ENCODE measurements at places on chromosomes 13 and 19. TPM values are rescaled to one million over a fixed set of nuclear protein-coding genes. Genes with fewer than 3 reads are reported as not detected.

Gene CHST8
- not detected for total RNA-seq

Gene TGFBR3L
- 0.57 TPM for total RNA-seq

Gene KMT5C
- total RNA-seq: 19.2 TPM

Gene SOX1
- not detected for total RNA-seq

Gene KLC3
- total RNA-seq: not detected

Gene WTIP
- total RNA-seq: 0.88 TPM

Gene ADPRHL1
- total RNA-seq: 1.2 TPM

Gene LHFPL6
- not detected for total RNA-seq

Gene LSM7
- 102 TPM for total RNA-seq

GRCh38 chr19:28968721-28969120, 244.2 kb downstream of the UQCRFS1 start:
- no peak for DNase-seq

DNA sequence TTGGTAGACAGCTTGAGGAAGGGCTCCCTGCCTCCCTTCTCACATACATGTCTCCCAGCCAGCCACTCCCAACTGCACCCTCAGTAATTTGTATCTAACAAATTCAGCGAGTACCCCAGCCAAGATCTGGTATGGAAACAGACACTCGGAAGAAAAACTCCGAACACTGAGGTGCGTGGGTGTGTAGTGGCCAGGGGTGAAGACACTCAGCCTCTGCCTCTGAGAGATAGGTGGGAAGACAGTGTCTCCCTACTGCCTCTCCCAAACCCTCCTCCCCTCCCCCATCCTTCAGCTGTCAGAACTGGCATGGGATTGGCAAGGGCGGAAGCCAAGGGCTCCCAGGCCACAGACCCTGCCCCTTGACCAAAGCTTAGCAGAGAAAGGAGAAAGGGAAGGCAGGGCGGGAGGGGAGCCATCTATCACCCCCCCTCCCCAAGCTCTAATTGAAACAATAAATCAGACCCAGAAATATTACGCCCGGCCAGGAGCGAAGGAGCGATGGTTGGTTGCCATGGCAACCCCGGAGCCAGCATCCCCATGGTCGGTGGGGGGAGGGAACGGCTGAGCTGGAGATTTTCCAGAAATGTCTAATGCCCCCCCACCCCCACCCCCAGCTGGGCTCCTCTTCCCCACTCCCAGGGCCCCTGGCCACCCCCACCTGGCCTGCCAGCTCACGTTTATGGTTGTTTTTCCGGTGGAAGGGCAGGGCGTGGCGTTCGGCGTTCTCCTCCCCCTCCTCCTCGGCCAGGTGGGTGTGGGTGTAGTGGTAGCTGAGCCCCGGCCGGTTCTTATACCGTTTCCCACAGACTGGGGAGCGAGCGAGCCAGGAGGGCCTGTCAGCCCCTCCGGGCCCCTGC, 7.0 kb downstream of the DPF1 start:
- DNase-seq: no peak

GRCh38 chr13:29185926-29186325, 365.8 kb downstream of the MTUS2 start:
- no peak for DNase-seq

DNA sequence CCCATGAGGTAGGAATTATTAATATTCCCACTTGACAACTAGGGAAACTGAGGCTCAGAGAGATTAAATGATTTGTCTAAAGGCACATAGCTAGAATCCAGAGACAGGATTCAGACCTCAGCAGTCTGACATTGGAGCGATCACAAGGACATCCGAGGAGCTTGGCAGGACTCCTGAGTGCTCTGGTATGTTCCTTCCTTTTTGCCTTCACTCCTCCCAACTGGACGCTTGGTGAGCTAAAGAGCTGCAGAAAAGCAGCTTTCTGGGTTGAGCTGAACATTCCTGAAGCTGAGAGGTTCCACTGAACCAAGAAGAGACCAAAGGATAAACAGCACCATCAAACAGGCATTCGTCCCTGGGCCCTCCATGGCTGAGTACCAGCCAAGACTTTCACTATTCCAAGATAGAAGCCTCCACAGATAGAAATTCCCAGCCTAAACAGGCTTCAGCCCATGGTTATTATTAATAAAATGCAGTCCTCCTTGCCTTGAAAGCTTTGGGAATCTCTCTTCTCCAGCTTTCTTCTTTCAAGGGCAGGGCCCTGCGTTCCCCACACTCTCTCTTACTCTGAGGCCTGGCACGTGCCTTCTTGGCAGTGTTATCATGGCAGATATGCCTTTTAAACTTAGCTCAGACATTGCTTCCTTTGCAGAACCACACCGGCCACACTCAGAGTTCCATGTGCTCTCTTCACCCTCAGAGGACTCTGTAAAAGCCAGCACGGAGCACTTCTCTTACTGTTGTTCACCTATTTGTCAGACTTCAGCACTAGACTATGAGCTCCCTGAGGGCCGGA, 97.1 kb downstream of the CYSLTR2 start:
- no peak for DNase-seq

DNA sequence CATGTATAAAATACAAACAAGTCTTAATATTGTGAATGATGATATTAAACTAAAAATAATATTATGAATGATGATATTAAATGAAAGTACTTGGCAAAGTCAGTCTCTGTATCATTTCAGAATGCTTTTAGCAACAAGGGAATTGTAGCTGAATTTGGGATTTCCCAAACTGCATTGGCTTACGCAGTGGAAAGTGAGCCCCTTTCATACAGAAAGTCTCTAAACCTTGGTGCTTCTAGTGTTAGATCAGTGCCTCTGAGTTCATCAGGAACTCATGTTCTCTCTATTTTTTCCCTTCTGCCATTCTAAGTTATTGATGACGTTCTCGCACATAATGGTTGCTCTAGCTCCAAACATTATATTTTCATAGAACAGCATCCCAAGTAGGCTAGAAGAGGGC, 300.0 kb downstream of the ITGBL1 start:
- no peak for DNase-seq

DNA sequence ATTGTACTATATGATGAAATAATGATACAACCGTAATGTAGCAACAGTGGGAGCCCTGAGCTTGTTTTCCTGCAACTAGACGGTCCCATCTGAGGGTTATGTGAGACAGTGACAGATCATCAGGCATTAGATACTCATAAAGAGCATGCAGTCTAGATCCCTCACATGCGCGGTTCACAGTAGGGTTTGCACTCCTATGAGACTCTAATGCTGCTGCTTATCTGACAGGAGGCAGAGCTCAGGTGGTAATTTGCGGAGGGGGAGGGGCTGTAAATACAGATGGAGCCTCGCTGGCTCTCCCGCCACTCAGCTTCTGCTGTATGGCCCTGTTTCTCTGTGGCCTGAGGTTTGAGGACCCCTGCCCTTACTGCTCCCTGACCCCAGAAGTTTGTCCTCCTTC, 13.7 kb downstream of the EPHX3 start:
- DNase-seq: no peak

DNA sequence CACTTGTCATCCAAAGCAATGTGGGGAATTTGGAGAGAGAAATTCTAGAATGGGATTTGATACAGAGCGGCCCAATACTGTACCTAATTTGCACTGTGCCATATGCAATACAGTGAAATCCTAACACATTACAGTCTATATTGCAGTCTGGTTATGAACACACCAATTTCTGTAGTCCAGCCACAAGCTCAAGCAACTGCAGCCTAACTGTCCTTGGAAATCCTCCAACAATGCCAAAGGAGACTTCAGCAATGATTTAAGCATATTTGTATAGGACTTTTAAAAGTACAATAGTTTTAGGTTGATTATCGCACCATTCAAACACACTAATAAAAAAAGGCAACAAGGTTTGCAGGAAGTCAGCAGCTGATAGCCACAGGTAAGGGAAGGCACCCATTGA, 17.3 kb downstream of the DIAPH3 start:
- no peak for DNase-seq

DNA sequence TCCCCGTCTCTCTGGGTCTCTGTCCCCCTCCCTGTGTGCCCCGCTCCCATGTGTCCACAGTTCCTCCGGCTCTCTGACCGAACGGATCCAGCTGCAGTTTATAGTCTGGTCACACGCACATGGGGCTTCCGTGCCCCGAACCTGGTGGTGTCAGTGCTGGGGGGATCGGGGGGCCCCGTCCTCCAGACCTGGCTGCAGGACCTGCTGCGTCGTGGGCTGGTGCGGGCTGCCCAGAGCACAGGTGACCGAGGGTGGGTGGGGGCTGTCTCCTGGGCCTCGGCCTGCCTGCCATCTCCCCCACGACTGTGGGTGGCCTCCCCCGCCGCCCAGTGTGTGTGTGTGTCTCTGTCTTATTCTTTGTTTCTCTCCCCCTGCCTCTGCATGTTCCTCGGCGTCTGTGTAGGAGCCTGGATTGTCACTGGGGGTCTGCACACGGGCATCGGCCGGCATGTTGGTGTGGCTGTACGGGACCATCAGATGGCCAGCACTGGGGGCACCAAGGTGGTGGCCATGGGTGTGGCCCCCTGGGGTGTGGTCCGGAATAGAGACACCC, 10.3 kb downstream of the TRPM4 start:
- DNase-seq: no peak

DNA sequence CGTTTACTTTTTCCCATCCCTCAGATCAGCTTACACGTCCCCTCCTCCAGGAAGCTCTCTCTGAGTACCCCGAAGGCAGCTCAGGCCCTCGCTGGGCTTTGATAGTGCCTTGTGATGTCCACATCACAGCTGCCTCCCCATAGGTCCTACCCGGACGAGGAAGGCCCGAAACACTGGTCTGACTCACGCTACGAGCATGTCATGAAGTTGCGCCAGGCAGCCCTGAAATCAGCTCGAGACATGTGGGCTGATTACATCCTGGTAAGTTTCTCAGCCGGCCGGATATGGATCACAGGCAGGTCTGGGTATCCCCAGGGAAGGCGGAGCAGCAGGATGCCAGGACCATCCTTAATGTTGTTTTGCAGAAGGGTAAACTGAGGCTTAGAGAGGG, 4.8 kb downstream of the COLGALT1 start:
- DNase-seq: no peak

GRCh38 chr13:113404723-113405471, 41.0 kb upstream of the GRTP1 start:
- no peak for DNase-seq

DNA sequence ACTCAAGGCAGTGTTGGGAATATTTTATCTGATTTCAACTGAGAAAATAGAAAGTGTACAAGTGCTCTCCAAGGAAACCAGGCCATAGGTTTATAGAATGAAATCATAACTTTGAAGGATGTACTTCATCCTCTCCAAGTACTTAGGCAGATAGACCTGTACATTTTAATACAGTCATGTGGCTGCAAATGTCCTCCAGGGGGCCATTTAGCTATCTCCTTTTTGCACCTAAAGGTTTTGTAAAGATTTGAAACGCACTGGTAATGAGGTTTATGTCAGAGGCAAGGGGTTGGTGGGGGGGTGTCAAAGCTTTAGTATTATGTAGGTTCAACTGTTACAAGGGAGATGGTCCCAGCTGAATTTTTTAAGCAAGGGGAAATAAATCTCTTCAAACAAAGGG, 364.4 kb downstream of the DCT start:
- DNase-seq: no peak

DNA sequence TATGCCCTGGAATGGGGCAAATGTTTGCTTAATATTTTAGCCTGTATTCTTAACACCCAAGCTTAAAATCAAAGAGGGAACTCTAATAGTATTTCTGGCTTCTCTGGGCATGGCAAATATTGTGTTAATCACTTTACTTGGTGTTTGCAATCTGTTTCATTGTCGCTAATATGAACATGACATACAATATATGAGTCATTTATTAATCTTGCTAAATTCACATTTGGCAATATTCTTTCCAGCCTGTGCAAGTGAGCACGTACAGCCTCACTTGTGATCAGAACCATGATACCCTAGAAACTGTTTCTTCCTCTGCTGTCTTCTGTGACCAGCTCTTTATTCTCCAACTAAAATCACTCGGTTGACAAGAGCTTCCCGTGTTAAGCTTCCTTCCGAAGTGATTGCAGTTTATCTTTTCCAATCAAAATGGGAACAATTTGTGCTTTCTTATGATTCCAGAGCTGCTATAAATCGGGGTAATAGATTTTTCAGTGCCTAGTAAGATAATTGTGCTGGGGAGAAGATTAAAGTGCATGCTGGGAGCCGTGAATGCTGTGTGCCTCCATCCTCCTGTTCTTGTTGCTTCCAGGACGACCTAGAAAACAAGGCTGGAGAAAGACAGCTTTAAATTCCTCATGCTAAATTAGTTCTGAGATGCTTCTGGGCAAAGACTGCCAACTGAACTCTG, 153.0 kb upstream of the TMTC4 start:
- no peak for DNase-seq

DNA sequence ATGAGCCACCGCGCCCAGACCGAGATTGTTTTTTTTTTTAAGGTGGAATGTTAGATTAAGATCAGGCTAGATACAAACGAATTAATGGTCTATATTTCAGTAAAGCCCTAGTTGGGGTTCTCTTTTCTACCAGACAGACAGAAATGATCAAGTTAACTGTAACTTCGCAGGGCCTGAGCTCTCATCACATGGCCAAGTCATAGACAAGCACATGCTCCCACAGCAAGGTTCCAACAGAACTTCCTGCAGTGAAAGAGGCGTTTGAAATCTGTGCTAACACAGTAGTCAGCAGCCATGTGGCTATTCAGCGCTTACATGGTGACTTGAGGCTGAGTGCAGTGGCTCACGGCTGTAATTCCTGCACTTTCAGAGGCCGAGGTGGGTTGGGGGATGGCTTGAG, 34.7 kb upstream of the SEMA6B start:
- DNase-seq: no peak

DNA sequence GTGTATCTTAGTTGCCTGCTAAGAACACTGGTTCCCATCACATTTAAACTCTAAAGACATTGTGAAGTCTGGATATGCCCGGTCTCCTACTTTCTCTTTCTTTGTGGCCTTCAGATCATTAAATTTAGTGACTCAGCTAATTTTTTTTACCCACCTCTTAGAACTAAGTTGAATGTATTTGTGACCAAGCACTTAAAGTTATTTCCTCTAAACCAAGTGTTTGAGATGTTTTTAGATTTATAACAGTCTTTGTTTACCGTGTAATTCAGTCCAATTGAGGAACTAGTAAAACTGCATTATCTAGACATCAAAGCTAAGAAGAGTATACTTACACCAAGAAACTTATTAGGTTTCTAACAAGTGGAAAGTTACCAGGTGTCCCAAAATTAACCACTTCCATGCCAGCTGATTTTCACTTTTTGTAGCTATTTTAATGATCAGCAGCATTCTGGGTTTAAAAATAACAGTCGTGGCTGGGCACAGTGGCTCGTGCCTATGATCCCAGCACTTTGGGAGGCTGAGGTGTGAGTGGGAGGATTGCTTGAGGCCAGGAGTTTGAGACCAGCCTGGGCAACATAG, 53.1 kb downstream of the ARHGAP35 start:
- no peak for DNase-seq

- no peak for DNase-seq
Measured at GRCh38 chr13:56713656-56714055, 427.1 kb upstream of the PRR20A start.

Data from naive thymus-derived CD8-positive, alpha-beta T cell (primary cell).